ENCODE measurements at places on chromosomes 6 and 20. TPM values are rescaled to one million over a fixed set of nuclear protein-coding genes. Genes with fewer than 3 reads are reported as not detected.

TRIM26 gene
- total RNA-seq, result 26.4 TPM

PSORS1C1 gene
- 5.7 TPM for total RNA-seq

OR12D3 gene
- total RNA-seq, result not detected

BPI gene
- not detected for total RNA-seq

GPR6 gene
- not detected for total RNA-seq

ENTPD6 gene
- 108 TPM for total RNA-seq

HLA-DRB5 gene
- total RNA-seq, result not detected

LY6G5C gene
- total RNA-seq, result 1.9 TPM

SMLR1 gene
- total RNA-seq, result not detected

CAP2 gene
- 13.1 TPM for total RNA-seq

SEMG1 gene
- total RNA-seq, result not detected

CCM2L gene
- 0.62 TPM for total RNA-seq

HRH3 gene
- total RNA-seq, result not detected

ERVFRD-1 gene
- total RNA-seq, result not detected

TP53TG5 gene
- not detected for total RNA-seq

C4B gene
- total RNA-seq, result 1.2 TPM

SLC17A3 gene
- total RNA-seq, result 1.00 TPM

KCNQ5 gene
- 1.4 TPM for total RNA-seq

HLA-DRB1 gene
- total RNA-seq, result not detected

TRIM15 gene
- total RNA-seq, result 0.04 TPM

ARFGEF3 gene
- total RNA-seq, result 0.70 TPM

MRAP2 gene
- 1.3 TPM for total RNA-seq

SLC16A10 gene
- 0.28 TPM for total RNA-seq

IMPG1 gene
- total RNA-seq, result not detected

ACSS1 gene
- 7.1 TPM for total RNA-seq

TLDC2 gene
- total RNA-seq, result not detected

MEI4 gene
- not detected for total RNA-seq

EDN1 gene
- total RNA-seq, result 42.8 TPM

TGM3 gene
- not detected for total RNA-seq

GSTA1 gene
- total RNA-seq, result not detected

SMIM13 gene
- total RNA-seq, result 19.5 TPM

FBXO30 gene
- 6.3 TPM for total RNA-seq

RSPH4A gene
- 0.24 TPM for total RNA-seq

HSPA12B gene
- total RNA-seq, result 0.53 TPM

GRM1 gene
- 0.04 TPM for total RNA-seq

SLC17A1 gene
- not detected for total RNA-seq

FAM209A gene
- 0.25 TPM for total RNA-seq

TENT5A gene
- total RNA-seq, result 1.0 TPM

STMND1 gene
- total RNA-seq, result not detected

LHFPL5 gene
- total RNA-seq, result 0.13 TPM

SYCP2L gene
- 3.2 TPM for total RNA-seq

RUNX2 gene
- total RNA-seq, result 1.0 TPM

SCAND1 gene
- total RNA-seq, result 91.3 TPM

MYLK2 gene
- 0.88 TPM for total RNA-seq

YWHAB gene
- 225 TPM for total RNA-seq

FBXO9 gene
- 32.1 TPM for total RNA-seq

SRSF12 gene
- 0.84 TPM for total RNA-seq

SLC44A4 gene
- total RNA-seq, result 0.15 TPM

IL17A gene
- not detected for total RNA-seq

HSD17B8 gene
- total RNA-seq, result 16.0 TPM

RGS19 gene
- 22.3 TPM for total RNA-seq

PLN gene
- not detected for total RNA-seq

OVOL2 gene
- 0.20 TPM for total RNA-seq

FAM217A gene
- not detected for total RNA-seq

TMEM14A gene
- 40.0 TPM for total RNA-seq
